ENCODE measurements at places on chromosomes 5 and 9.

DNA sequence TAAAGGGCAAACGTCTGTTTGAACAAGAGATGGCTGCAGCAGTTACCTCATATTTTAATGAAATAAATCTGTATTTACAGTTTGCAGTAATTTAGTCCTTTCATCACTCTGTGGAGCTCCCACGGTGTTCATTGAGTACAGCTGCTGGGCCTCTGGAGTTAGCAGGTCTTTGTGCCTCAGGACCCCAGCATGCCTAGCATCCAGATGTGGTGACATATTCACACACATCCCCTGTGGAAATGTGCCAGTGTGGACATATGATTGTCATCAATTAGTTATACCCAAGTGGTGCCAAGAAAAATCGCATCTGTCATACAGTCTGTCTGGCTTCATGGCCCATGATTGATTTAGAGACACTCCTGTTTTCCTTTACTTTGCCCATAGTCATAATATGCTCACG is 77.3 kb downstream of the NNT start:
- no peak for DNase-seq

DNA sequence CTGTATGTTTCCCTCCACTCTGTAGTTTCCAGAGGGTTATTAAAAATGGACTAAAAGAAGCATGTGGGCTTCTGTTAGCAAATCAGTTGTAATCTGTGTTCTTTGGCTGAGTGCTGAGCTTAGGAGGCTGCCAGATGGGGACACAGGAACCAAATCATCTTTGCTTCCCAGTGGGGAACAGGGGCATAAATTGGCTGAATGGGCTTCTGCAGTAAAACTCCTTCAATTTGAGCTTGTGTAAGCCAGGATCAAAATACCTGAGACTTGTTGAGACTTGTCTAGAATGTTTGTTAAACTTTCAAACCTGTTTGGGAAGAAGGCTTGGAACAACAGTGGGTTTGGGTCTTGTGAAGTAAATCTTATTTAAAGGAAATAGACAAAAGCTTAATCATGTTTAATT is 32.2 kb upstream of the TNFAIP8 start:
- DNase-seq = peak; percentile 54

DNA sequence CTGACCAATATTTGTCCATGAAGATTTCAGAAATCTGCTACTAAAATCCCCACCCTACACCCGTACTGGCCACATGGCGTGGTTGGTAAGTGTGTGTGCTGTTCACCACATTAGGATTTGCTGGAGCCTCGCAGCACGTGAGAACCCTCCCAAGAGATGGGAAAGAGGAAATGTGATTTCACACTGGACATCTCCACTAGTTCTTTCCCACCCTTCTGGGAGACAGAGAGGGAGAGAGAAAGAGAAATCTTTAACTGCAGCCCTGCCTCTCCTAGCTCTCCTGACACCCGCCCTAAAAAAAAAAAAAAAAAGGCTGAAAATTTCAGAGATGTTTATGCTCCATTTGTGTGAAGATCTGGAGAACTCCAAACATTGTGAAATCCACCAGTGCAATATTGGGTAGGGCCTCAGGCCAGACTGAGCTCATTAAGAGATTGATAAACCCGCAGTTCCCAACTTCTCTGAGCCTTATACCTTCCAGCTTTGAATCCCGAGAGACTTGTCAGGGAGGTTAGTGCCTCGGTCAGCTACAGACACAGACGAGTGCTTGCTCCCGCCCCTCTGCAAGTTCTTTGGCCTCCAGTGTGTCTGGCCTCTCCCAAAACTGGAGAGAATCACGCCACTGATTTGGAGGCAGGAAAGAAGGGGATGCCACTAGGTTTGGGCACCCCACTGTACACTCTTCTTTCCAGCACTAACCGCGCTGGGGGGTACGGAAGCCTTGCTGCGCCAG is 1.9 kb downstream of the SPRY4 start:
- peak; percentile 80 for DNase-seq

DNA sequence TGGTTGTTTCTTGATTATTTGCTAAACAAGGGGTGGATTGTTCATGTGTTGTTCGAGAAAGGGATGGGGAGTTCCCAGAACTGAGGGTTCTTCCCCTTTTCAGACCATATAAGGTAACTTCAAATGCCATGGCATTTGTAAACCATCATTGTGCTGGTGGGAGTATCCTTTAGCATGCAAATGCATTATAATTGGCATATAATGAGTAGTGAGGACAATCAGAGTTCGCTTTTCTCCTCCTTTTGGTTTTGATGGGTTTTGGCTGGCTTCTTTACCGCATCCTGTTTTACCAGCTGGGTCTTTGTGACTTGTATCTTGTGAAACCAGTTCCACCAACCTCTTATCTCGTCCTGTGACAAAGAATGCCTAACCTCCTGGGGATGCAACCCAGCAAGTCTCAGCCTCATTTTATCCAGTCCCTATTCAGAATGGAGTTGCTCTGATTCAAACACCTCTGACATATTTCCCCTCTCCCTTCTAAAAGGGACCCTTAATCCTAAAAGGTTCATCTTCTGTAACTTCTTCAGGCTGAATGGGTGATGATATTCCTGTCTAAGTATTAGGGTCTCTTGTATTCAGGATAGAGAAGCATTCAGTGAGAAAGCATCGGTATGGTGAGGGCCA is 8.7 kb upstream of the FBN2 start:
- no peak for DNase-seq

- DNase-seq = no peak
Measured at GRCh38 chr5:100406640-100407039, 128.5 kb upstream of the FAM174A start.

DNA sequence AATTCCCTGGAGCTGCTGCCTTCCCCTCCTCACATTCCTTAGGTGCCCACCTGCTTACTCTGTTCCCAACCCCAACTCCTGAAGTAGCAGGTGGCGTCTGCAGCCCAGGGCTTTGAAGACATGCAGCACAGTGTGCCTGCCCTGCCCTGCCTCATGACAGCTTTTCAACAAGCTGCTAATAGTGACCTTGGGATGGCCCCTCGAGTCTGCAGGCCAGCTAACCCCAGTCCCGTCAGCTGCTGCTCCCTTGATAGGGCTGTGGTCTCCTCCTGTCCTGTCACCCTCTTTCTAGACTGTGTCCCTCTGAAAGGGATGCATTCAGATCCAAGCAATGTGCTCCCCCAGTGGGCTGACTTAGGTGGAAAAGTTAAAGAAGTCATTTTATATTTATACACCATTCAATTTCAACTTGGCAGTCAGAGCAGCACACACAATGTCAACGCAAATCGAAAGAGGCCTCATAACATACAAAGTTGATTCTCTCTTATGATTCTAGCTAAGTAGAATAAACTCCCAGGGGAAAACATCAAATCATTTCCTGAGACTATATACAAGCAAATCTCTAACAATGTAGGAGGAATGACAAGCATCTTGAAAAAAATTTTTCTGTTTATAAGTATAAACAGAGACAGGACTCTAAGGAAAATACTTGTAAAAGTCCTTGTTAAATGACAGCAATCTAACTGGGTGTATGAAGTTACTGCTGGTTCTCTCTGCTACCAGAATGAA is 37.9 kb downstream of the ADRB2 start:
- peak; percentile 56 for DNase-seq
